Effector memory CD4-positive, alpha-beta T cell (primary cell): ENCODE measurements at places on chromosomes 6 and 20.

GRCh38 chr6:14380086-14380820 lies 262.7 kb downstream of the CD83 start:
- DNase-seq = no peak

GRCh38 chr20:16929756-16930155 lies 181.6 kb downstream of the OTOR start:
- no peak for DNase-seq

- no peak for DNase-seq
Observed at GRCh38 chr6:7802662-7803061, 76.8 kb downstream of the BMP6 start.

DNA sequence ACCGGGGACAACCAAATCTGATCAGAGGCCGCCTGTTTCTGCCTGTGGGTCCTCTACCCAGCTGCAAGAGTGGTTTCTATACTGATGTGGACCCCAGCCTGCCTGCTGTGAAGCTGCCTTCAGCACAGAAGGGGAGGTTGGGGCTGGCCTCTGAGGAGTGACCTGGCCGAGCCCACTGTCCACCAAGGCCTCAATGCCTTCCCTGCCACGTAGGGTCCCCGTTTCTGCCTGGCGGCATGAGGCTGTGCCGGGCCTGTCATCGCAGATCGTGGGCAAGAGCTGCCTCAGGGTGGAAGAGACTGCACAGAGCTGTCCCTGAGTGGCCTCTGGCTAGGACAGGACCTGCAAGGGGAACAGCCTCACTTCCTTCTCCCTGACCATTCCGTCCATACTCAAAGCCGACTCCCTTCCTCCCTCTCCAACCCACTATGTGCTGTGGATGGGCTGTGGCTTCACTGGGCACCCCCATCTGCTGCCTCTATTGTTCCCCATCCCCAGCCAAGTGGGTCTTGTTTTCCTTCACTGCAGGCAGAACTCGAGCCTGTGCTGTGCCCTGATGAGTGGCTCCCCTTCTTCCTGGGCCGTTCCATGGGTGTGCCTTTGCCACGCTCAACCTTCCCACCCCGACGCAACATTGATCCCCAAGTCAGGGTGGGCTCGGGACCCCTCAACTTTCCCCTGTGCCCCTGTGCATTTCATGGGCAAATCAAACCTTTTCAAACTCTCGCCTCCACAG lies 60.3 kb downstream of the ERMARD start:
- no peak for DNase-seq

DNA sequence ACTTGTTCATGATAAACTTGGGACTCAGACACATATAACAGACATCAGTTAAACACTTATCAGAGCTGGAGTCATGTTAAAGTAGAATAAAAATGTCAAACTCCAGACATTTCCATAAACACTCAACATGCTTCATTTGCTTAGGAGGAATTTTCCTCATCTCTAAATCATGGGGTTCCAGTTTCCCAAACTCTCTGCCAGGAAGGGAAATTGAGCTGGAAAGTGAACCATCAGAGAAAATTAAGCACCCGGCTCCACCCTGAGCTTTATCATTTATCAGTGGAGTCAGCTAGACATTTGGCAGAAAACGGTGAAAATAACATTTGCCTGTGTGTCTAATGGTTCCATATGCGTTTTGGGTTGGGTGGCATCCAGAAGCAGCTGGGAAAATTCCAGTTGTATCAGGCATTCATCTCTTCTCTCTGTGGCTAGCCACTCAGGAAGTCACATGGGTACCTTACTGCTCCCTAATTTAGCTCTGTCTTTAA lies 25.3 kb upstream of the ZNFX1 start:
- no peak for DNase-seq

- DNase-seq = no peak
Observed at GRCh38 chr6:53889365-53889764, 94.6 kb downstream of the LRRC1 start.

- no peak for DNase-seq
Observed at GRCh38 chr6:85971238-85971637, 328.6 kb upstream of the SYNCRIP start.

DNA sequence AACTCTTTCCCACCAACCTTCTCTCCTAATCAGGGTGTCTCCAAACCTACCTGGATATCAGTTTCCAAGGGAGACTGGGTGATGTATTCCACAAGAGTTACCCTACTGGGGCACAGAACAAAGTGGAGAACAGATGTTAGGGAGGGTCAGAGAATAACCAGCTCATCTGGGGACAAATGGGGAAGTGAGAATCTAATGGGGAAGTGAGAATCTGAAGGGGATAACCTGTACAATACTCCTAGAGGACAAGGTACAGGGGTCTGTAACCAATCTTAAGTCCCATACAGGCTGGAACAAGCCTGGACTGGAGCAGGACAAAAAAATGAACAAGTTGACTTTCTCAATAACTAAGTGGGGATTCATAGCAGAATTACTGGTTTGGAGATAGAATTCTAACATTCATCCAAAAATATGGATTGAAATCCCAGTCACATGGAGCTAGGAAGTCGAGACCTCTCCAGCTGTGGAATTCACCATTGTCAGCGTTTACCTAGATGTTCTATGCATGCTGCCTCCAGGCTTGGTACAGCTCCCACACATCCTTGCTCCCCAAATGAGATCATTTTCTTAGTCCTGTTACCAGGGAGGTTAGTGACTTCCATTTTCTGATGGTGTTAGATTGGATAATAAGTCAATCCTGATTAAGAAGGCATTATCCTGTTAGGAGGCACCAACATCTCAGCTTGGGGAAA lies 214.8 kb upstream of the MOCS1 start:
- no peak for DNase-seq

DNA sequence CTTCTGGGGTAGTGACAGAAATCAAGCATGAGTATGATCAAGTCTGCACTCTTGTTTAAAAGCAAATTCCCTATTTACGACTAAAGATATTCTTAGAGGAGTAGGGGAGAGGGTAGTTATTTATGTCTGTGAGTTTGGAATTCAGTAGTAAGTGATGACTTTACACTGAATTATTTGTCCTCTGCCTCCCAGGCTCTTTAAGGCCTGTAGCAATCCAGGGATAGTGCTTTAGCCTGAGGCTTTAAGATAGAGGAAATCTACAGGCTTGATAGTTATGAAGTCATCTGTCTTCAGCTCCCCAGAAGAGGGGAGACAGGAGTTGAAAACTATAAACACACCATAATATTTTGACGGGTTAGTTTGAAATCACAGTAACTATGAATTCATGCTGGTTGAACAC lies 664.5 kb downstream of the EPM2A start:
- no peak for DNase-seq

- no peak for DNase-seq
Observed at GRCh38 chr20:38692436-38693411, 31.6 kb upstream of the SLC32A1 start.

DNA sequence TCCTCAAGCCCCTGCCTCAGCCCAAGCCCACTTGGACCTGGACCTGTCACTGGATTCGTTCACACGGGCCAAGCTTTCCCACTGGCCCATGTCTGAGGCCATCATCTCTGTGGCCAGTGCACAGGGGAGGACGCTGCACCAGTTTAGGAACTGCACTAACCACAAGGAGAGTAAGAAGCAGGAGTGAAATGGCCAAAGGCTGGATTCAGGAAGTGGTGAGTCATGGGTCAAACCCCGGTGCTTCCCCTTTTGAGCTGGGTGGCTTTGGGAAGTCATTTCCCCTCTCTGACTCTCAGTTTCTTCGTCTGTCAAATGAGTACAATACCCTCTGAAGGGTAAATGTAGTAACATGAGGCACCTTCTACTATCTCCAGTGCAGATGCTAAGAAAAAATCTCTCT lies 87.9 kb downstream of the CD40 start:
- no peak for DNase-seq

GRCh38 chr6:108872575-108872974 lies 24.4 kb downstream of the ARMC2 start:
- no peak for DNase-seq

- DNase-seq = no peak
Observed at GRCh38 chr6:11085758-11086435, 7.7 kb upstream of the SMIM13 start.

GRCh38 chr20:15675061-15675514 lies 898.2 kb downstream of the KIF16B start:
- no peak for DNase-seq

- DNase-seq = no peak
Observed at GRCh38 chr6:15474196-15474595, 188.6 kb downstream of the DTNBP1 start.

DNA sequence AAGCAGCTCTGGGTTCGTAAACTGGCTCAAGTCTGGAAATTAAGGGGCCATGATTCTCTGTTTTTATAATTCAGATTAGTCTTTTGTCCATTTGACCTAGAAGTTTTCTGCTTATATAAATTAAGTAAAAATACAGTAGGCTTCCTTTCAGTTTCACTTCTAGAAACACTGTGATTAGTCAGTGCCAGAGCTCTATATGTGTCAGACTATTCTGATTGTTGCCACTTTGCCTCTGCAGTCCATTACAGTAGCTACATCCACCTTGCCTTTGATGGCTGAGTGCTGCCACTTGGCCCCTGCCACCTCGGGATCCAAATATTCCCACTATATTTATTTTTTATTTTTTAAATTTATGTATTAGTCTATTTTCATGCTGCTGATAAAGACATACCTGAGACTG lies 7.9 kb downstream of the ZC2HC1B start:
- no peak for DNase-seq

- no peak for DNase-seq
Observed at GRCh38 chr6:114651611-114652010, 308.8 kb upstream of the HS3ST5 start.

DNA sequence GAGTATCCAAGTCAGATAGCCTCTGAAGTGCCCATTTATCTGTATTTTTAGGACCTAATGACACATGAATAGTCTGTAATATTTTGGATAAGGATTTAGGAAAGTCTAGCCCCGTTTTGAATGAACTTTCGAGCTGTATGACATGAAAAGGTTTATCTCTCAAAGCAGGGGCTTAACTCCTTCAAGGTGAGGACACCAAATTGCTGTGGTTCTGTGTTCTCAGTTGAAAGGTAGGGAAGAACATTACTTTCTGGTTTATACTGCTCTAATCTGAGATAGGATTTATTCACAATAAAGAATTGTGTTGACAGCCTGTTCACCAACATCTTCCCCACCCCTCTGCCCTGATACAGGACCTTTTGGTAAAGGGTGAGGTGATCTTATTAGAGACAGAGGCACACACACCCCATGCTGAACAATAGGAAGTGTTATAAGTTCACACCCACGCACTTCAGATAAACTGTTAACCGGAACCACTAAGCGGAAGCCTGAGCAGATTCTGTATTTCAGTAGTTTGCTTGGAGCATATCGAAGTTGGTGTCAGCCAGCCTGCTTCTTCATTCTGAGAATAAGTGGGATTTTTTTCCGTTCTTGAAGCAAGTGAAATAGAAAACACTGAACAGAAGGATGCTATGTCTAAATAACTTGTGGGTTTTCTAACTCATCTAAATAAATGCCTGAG lies 223.3 kb downstream of the TMEM242 start:
- peak; percentile 7 for DNase-seq

GRCh38 chr6:132122871-132123270 lies 171.7 kb upstream of the CCN2 start:
- DNase-seq = no peak

DNA sequence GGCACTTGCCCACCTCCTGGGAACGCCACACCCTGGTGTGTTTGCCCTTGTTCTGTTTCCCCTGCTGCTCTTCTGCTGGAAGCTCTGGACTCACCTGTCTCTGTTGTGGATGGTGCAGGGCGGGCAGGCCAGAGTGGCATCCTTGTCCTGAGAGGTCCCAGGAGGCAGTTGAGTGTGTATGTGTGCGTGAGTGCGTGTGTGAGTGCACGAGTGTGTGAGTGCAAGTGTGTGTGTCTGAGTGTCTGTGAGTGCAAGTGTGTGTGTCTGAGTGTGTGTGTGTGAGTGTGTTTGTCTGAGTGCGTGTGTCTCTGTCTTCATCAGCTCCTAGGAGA lies 12.2 kb downstream of the IGF2R start:
- no peak for DNase-seq

GRCh38 chr6:123770247-123770949 lies 33.3 kb upstream of the NKAIN2 start:
- DNase-seq = no peak

- no peak for DNase-seq
Observed at GRCh38 chr6:31287619-31288018, 15.7 kb upstream of the HLA-C start.

GRCh38 chr20:47757145-47758035 lies 27.9 kb downstream of the SULF2 start:
- DNase-seq = no peak

- no peak for DNase-seq
Observed at GRCh38 chr6:32876603-32877002, 22.6 kb downstream of the PSMB9 start.

- no peak for DNase-seq
Observed at GRCh38 chr6:79863566-79863965, 83.8 kb downstream of the ELOVL4 start.

- no peak for DNase-seq
Observed at GRCh38 chr6:157688275-157688959, 134.6 kb upstream of the SNX9 start.

- no peak for DNase-seq
Observed at GRCh38 chr6:47153404-47153755, 111.2 kb upstream of the ADGRF1 start.

- no peak for DNase-seq
Observed at GRCh38 chr20:61090541-61090940, 161.5 kb upstream of the CDH4 start.

- DNase-seq = no peak
Observed at GRCh38 chr6:101608703-101609102, 215.2 kb downstream of the GRIK2 start.

DNA sequence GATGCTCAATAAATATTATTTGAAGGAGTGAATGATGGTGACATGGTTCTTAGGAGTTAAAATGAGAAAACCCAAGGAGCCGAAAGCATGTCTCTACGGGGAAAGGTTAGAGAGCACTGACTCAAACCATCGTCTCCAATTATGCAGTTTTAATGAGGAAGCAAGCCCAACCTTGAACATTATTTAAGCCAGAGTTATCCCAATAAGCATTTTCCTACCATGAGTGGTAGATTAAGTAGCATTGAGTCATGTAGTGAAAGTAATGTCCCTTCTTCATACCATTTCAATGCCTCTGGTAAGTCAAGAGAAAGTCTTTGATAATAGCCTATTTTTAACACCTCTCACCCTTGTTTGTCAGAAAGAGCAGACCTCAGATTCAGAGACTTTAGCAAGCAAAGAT lies 13.5 kb downstream of the TSHZ2 start:
- DNase-seq = no peak

DNA sequence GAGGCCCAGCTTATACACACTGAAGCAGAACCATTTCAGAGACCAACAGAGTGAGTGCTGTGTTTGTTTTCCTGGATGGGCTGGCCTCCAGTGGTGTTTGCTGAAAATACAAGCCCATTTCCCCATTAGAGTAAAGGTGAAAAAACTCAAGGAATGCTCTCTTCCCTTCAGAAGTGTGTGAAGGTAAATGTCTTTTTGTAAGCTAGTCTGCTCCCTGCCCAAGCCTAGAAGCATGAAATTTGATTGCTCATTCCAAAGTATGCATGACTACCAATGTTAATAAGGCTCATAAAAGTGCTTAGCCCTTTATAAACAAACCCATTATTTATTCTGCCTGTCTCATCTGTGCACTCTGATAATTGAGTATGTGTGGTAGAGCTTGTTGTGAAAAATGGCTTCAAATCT lies 59.1 kb downstream of the ADGRF1 start:
- DNase-seq = no peak
